ENCODE measurements at places on chromosomes 3 and 15. TPM values are rescaled to one million over a fixed set of nuclear protein-coding genes. Genes with fewer than 3 reads are reported as not detected.

DNA sequence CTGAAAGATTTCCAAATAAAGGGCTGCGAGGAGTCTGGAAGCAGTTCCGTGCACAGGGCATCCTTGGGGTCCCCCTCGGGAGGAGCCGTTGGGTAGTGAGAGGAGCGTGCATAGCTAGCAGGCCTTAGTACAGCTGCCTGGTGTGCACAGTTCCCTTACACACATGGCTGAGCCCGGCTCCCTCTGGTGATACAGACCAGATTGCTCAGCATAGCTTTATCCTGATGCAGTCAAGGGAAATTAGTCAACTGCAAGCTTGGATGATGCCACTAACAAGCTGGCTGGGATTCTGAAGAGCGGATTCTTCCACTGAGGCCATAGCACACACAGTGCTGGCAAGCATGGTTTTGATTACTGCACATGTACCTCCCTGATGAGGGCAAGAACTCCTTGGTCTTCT, 349.4 kb downstream of the LRTM1 start:
- DNase-seq: no peak

Gene SMAD6
- total RNA-seq: 3.4 TPM

- no peak for DNase-seq
Measured at GRCh38 chr3:171321559-171322360, 138.4 kb downstream of the TNIK start.

Gene SOX14
- total RNA-seq: not detected

GRCh38 chr3:114557791-114558190, 264.0 kb downstream of the TIGIT start:
- no peak for DNase-seq

DNA sequence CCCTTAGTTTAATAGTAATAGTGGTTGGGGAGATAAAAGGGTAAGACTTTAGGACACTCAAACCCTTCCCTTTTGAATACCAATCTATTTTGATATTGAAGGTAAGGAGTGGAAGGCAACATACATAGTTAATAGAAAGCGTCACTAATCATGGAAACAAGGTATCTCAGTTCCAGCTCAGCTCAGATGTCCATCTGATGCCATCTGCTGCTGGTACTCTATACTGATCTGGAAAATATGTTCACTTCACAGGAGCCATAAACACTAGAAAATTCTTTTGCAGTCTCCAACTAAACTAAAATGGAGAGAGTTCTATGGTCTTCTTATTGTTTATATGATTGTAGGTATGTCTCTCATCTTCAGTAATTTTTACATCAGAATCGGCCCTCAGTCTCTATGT, 1777.1 kb downstream of the OTOL1 start:
- no peak for DNase-seq

DNA sequence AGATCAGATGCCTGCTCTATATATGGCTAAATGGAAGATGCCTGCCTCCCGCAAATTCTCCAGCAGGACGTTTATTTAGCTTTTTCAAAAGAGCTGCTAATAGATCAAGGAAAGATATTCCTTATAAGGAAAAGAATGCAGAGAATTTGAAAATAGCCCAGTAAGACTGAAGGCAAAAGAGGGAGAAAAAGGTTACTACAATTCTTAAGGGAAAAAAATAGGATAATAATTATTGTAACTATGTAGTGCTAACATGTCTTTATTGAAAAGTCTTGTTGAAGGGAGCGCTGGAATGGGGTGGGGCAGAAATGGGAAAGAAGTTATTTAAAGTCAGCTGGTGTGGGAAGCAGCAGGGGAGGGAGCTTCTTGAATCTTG, 2.9 kb downstream of the TPM1 start:
- DNase-seq: no peak

Gene MB21D2
- total RNA-seq: 25.1 TPM

DNA sequence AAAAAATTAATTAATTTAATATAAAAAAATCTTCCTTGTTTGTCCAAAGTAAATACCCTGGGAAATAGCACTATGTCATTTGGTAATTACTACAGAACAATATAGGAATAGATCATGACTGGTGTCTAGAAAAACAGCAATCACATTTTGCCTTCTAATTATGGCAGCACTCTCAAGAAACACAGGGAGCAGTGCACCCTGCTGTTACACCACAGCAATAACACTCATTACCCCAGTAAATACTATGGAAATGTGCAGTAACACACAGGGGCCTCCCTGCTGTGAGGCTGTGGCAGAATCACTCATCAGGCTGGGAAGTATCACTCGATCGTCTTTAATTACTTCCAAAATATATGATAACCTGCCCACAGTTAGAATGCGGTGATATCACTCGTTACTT, 646.0 kb downstream of the TUSC7 start:
- no peak for DNase-seq
